Pericardium fibroblast (primary cell): ENCODE measurements at places on chromosomes 4 and X. TPM values are rescaled to one million over a fixed set of nuclear protein-coding genes. Genes with fewer than 3 reads are reported as not detected.

SLC16A2 gene
- total RNA-seq, result 9.8 and 44.8 TPM in 2 replicates

NAP1L3 gene
- total RNA-seq, result 4.1 and 6.1 TPM in 2 replicates

KCND1 gene
- total RNA-seq, result 2.0 and 3.5 TPM in 2 replicates

NEUROG2 gene
- total RNA-seq, result not detected in 2 replicates

SLC49A3 gene
- 5.7 and 7.6 TPM in 2 replicates for total RNA-seq

SSX4 gene
- total RNA-seq, result not detected in 2 replicates

CT83 gene
- total RNA-seq, result not detected in 2 replicates

CDK16 gene
- 63.8 and 86.1 TPM in 2 replicates for total RNA-seq

EMCN gene
- 1.4 TPM in 1 of 2 replicates, not detected in the other for total RNA-seq

BTC gene
- total RNA-seq, result 0.09 TPM in 1 of 2 replicates, not detected in the other

NLGN4X gene
- 1.1 and 1.3 TPM in 2 replicates for total RNA-seq

MEPE gene
- not detected in 2 replicates for total RNA-seq
